ENCODE measurements at places on chromosomes 7 and 10. TPM values are rescaled to one million over a fixed set of nuclear protein-coding genes. Genes with fewer than 3 reads are reported as not detected.
A peak's percentile ranks its signal among the peaks of the same experiment; 100 is the strongest.

The CALHM3 gene
- total RNA-seq, result not detected

The SRRM3 gene
- 8.2 TPM for total RNA-seq

The CCL26 gene
- total RNA-seq, result not detected

The DLX6 gene
- 10.9 TPM for total RNA-seq

DNA sequence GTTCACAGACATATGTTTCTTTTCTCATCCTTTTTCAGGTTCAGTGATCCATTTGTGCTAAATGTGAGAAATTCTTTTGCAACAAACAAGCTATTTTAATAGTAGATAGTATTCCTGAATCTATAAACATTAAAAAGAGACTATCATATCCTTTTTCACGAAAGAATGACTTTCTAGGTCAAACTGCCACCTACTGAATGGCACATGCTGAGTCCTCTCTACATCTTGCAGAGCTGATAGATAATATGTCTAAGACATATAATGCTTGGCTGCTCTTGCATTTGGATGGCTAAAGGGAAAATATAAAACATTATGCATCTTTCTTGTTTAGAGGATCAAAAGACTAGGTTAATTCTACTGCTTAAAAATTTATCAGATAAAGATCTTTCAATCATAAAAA, 114.1 kb upstream of the SLC26A5 start:
- H3K27me3 ChIP-seq, result peaks cover 40% of the 10 kb centered on the region
- peaks cover 3% of the 10 kb centered on the region for H3K4me1 ChIP-seq
- no peaks in the 10 kb centered on the region for H3K36me3 ChIP-seq
- no peak overlapping the region for H3K27ac ChIP-seq
- no peak for DNase-seq

GRCh38 chr10:60208676-60209269, 180.9 kb downstream of the ANK3 start:
- no peak overlapping the region for H3K27ac ChIP-seq
- no peak overlapping the region for H3K4me3 ChIP-seq
- H3K27me3 ChIP-seq, result no peaks in the 10 kb centered on the region
- peaks cover 32% of the 10 kb centered on the region for H3K4me1 ChIP-seq

GRCh38 chr7:42133321-42133720, 103.7 kb downstream of the GLI3 start:
- peaks cover 50% of the 10 kb centered on the region for H3K4me1 ChIP-seq
- H3K36me3 ChIP-seq, result peaks cover 17% of the 10 kb centered on the region
- no peak for DNase-seq
- no peaks in the 10 kb centered on the region for H3K27me3 ChIP-seq
- no peak overlapping the region for H3K27ac ChIP-seq
- H3K4me3 ChIP-seq, result no peak overlapping the region

DNA sequence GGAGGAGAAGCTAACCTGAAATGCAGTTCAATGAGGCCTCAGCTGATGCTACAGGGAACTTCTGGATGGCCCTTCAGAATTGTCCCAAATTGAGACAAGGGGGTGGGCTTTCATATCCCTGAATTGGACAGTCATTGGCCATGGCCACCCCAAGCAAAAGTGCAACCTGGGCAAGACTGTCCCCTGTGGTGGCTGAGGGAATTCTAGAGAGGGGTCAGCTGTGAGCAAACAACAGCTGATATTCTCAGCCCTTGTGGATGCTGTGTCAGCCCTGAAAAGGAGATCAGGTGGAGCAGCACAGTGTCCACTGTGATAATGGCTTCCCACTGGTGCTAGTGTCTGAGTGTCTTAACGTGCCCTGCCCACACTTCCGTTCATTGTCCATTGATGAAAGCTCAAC, 76.6 kb downstream of the SLC16A9 start:
- H3K36me3 ChIP-seq, result no peaks in the 10 kb centered on the region
- no peaks in the 10 kb centered on the region for H3K4me1 ChIP-seq
- H3K27me3 ChIP-seq, result peaks cover 8% of the 10 kb centered on the region
- no peak overlapping the region for H3K4me3 ChIP-seq

The POR gene
- total RNA-seq, result 88.6 TPM

- H3K27me3 ChIP-seq, result peaks cover 50% of the 10 kb centered on the region
- no peak overlapping the region for H3K27ac ChIP-seq
- H3K4me1 ChIP-seq, result peaks cover 28% of the 10 kb centered on the region
- no peaks in the 10 kb centered on the region for H3K36me3 ChIP-seq
- peak overlapping the region; percentile 72 for H3K4me3 ChIP-seq
Measured at GRCh38 chr10:73910401-73910763, 550 bp upstream of the PLAU start.

DNA sequence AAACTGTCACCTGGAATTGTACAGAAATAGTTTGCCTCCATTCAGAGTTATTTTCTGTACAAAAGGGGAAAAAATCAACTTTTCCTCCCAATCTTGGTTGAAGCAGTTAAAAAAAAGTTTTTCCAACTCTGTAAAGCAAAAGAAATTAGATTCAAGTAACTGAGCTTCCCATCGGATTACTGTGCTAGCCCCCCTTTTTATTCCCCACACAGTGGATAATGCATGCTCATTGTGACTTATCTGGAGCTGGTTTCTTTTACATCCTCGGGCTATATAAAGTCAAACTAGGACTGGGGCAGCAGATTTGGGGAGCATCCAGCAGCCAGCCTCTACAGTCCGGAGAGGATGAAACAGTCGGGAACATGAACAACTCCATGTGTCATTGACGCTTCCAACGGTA, at the start of gene TECTB:
Gene TECTB, plus strand, starts transcription at position 301 of the 400 bp plus-strand sequence. CDS start 335 bp downstream, outside the sequence.
- no peaks in the 10 kb centered on the region for H3K36me3 ChIP-seq
- H3K27ac ChIP-seq, result no peak within 1 kb of the TSS
- no peak within 1 kb of the TSS for H3K4me3 ChIP-seq
- peaks cover 26% of the 10 kb centered on the region for H3K27me3 ChIP-seq
- H3K4me1 ChIP-seq, result peaks cover 4% of the 10 kb centered on the region

DNA sequence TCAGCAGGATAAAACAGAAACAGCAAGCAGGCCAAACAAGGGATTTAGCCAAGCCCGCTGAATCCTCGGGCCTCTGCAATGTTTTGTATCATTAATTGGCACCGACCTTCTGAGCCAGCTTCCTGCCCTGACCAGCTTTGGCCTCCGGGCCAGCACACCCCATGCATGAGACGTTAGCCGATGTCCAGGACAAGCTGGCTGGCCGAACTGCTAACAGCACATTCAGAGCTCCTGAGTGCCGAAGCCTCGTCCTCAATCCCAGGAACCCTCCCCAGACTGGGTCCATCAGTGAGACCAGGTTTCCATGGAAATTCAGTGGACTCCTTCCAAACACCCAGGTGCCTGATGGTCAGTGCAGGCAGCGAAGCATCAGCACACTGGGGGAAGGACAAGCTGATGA, 134.3 kb upstream of the PFKP start:
- no peak overlapping the region for H3K27ac ChIP-seq
- no peak overlapping the region for H3K4me3 ChIP-seq
- peaks cover 43% of the 10 kb centered on the region for H3K27me3 ChIP-seq

DNA sequence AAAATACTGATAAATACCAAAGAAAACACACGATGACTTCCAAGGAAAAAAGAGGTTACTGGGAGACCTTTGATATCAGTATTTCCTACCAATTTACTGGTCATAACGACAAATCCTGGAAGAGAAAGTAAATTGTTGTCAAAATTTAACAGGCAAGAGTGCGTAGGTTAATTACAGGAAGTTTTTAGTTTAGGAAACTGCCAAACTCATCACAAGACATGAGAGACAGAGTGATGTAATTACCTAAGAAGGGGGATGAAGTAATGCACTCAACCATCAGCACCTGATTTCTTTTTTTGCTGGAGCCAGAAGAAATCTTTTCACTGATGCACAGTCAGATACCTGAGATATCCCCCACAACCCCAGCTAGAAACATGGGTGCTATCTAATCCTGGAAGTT, 16.8 kb downstream of the MACC1 start:
- H3K4me3 ChIP-seq, result no peak overlapping the region
- no peaks in the 10 kb centered on the region for H3K27me3 ChIP-seq
- H3K36me3 ChIP-seq, result no peaks in the 10 kb centered on the region

DNA sequence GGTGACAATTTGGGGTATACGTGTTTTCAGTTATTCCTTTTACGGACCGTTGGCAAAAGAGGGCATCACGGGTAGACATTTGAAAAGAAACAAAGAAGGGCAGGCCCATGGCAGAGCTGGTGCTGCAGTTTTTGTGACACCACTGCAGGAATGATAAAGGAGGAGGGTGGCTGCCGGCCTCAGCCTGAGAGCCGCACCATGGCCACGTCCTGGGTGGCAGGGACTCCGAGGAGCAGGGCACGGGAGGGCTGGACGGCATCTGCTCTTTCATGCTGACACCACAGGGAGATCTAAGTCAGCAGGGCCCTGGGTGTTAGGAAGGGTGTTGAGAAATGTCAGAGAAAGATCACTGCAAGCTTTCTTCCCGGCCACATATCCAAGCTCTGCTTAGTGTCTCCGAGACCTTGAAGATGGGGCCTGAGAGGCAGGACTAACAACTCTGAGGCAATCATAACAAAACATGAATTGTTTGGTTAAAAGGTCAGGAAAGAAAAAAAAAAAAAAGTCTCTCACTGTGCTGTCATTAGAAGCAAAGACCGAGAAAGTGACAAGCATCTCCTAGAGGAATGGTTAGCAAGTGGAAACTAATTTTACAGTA, 36.6 kb downstream of the INSYN2A start:
- H3K27ac ChIP-seq, result no peak overlapping the region
- H3K4me3 ChIP-seq, result no peak overlapping the region
- DNase-seq, result no peak
- peaks cover 4% of the 10 kb centered on the region for H3K4me1 ChIP-seq

The MOGAT3 gene
- total RNA-seq, result not detected

The GOLGA7B gene
- 0.07 TPM for total RNA-seq

The ACHE gene
- total RNA-seq, result 9.2 TPM

DNA sequence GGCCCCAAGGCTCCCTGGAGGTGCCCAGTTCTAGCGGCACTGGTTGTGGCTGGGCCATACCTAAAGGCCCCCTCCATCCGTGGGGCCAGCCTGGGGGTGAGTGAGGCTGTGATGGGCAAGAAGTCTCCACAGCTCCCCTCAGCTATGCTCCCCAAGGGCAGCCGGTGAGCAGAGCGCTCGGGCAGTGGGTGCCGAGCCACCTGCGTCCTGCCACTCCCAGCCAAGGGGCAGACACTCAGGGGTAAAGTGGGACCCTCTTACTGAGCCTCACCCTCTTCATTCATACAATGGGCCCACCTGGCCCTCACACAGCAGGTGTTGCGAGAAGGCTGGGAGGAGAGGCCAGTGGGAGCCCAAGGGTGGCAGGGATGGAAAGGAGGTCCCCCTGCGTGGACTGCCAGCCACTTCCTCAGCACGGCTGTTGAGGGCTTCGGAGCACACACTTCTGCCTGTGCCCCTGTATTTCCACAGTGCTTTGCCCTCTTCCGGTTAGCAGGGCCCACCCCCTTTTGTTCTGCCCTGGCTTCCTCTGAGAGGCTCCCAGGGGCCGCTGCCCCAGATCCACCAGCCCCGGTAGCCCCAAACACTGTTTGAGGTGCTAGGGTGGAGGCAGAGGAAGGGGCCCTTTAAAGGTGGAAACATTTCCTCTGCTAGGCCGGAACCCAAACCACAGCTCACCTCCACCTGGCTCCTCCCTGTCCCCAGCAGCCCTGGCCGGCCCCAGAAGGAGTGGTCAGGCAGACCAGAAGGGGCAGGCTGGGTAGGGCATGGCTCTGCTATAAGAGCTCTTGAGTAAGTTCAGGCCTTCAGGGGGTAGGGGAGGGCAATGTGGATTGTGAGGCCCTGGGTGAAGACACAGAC, 16.4 kb upstream of the C10orf105 start:
- no peaks in the 10 kb centered on the region for H3K27me3 ChIP-seq
- no peaks in the 10 kb centered on the region for H3K4me1 ChIP-seq
- DNase-seq, result no peak

- H3K27ac ChIP-seq, result no peak overlapping the region
- no peaks in the 10 kb centered on the region for H3K36me3 ChIP-seq
- H3K27me3 ChIP-seq, result no peaks in the 10 kb centered on the region
Measured at GRCh38 chr10:113313048-113313602, 239.7 kb upstream of the HABP2 start.

GRCh38 chr7:32104766-32105165, 34.6 kb upstream of the PDE1C start:
- no peaks in the 10 kb centered on the region for H3K36me3 ChIP-seq
- H3K27ac ChIP-seq, result no peak overlapping the region
- no peaks in the 10 kb centered on the region for H3K4me1 ChIP-seq
- DNase-seq, result no peak
- H3K4me3 ChIP-seq, result no peak overlapping the region

The GNGT1 gene
- not detected for total RNA-seq

GRCh38 chr10:18233775-18234174, 93.6 kb downstream of the CACNB2 start:
- DNase-seq, result no peak
- peaks cover 27% of the 10 kb centered on the region for H3K4me1 ChIP-seq
- H3K4me3 ChIP-seq, result no peak overlapping the region
- no peak overlapping the region for H3K27ac ChIP-seq

The GIMAP2 gene
- not detected for total RNA-seq

GRCh38 chr7:26857170-26857505, 7.3 kb downstream of the SKAP2 start:
- no peak for DNase-seq
- peaks cover 1% of the 10 kb centered on the region for H3K36me3 ChIP-seq
- peaks cover 85% of the 10 kb centered on the region for H3K4me1 ChIP-seq
- peak overlapping the region; percentile 100 for H3K27ac ChIP-seq
- no peaks in the 10 kb centered on the region for H3K27me3 ChIP-seq
- peak overlapping the region; percentile 89 for H3K4me3 ChIP-seq

Data from mesothelial cell of epicardium (in vitro differentiated cells).